ENCODE measurements at places on chromosomes 2 and 18.

DNA sequence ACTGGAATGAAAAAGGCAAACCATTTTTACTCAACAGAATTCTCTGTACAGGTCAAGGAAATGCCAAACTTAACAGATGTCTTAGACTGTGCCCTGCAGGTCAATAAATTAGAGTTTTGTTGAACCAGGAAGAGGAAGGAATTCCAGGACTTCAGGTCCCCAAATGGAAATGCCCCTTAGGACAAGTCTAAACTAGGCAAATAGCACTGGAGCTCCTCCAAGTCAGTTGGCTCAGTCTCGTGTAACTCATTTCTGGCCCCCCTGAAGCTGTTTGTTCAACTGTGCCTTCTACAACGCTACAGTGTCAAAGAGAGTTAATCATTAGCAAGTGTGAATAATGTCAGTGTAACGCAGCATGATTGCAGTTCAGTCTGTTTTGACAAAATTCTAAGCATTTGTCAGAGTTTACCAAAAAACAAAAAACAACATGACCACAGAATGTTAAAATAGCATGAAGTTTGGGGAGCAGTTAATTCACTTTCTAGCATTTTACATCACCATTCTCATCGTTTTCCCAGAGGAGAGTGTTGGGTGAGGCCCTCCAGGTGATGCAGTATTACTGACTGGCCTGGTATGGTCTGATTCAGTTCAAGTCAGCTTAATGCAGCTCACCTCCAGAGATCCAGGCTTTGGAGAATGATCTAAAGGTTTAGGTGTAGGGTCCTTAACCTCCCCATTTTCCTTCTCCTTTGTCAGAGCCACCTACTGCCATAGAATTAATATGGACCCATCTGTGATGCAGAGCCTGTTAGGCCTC lies 108.1 kb downstream of the AQP4 start:
- DNase-seq = no peak

DNA sequence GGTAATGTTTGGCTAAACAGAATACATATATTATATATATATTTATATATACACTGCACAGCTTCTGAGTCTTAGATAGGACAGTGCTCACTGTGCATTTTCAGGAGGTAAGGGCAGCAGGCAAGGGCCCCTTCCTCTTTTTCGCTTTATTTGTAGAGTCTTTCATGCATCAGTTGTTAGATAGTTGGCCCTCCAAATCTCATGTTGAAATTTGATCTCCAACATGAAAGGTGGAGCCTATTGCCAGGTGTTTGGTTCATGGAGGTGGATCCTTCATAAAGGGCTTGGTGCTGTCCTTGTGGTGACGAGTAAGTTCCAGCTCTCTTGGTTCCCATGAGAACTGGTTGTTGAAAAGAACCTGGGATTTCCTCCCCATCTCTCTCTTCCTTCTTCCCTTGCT lies 48.1 kb downstream of the TSN start:
- DNase-seq = no peak

DNA sequence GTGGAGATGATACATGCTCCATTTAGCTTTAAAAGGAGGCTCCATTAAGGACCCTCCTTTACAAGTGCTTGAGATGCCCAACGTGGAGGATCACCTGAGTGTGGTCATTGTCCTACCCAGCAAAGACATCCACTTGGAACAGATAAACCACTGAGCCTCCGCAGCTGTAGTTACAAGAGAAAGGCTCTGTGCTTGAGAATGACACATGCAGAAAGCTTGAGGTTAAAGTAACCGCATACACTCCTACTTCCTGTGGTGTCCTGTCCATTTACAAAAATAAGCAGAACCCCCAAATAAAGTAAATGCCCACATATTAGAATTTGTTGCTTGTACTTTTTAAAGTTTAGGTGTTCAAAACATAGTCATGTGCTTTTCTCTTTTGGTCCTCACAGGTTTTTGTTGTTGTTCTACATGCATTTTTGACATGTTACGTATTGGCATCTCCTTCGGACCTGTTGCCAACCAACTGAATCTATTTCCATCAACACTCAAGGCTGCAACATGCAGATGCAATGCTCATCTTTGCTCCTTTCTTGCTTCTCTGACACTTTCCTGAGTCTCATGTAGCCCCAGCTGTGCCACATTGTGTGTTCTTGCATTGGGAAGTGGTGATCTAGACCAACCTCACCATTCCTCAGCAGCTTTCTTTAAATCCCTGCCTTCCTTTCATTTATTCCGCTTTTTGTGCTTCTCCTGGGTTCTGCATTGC lies 56.0 kb downstream of the SERPINB7 start:
- DNase-seq = peak; percentile 57

DNA sequence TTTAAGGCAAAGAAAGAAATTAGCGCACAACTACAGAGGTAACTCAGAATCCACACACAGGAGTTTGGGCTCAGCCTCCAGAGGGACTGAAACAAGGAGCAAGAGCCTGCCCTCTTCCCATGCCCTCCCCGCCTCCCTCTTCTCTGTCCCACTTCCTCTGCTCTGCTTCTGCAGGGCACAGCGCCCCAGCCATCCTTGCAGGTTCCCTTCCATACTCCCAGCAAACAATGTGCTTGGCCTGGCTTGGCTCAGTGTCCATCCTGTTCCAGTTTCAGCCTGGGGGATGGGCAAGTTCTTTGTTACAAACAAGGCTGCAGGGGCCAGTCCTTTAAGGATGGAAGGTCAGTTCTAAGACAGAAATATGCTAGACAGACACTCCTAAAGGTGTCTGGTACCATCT lies 133.5 kb downstream of the CDH20 start:
- no peak for DNase-seq

GRCh38 chr2:161407597-161407996 lies 8.5 kb upstream of the TBR1 start:
- no peak for DNase-seq

GRCh38 chr2:191612496-191612895 lies 65.4 kb upstream of the NABP1 start:
- no peak for DNase-seq

DNA sequence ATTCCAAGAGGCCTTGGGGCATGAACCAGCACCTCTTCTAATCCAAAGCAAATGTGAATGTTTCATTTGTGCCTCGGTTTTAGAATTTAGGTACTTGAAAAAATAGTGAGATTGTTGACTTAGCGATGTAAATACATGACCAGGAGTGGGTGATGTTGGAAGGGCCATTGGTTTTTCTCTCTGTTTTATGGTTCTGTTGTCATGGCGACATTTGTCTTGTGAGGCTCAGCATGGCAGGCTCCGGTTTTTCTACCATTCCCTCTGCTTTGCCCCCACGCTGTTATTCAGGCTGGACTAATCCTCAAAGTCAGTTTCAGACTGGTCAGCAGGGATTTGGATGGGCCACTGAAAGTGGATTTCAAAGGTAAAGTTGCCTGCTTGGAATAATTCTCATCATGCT lies 255.4 kb downstream of the ALPK2 start:
- DNase-seq = no peak

GRCh38 chr2:115542331-115542730 lies 1099.9 kb downstream of the DPP10 start:
- no peak for DNase-seq

DNA sequence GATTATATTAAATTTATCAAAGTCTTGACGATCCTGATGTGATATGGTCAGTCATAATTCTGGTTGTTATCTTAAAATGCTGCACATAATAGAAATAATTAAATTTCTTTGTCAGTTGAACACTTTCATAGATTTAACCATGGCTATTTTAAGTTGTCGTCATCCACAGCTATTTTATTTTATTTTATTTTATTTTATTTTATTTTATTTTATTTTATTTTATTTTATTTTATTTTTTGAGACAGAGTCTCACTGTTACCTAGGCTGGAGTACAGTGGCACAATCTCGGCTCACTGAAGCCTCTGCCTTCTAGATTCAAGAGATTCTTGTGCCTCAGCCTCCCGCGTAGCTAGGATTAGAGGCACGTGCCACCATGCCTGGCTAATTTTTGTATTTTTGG lies 121.6 kb upstream of the MSH6 start:
- DNase-seq = no peak

DNA sequence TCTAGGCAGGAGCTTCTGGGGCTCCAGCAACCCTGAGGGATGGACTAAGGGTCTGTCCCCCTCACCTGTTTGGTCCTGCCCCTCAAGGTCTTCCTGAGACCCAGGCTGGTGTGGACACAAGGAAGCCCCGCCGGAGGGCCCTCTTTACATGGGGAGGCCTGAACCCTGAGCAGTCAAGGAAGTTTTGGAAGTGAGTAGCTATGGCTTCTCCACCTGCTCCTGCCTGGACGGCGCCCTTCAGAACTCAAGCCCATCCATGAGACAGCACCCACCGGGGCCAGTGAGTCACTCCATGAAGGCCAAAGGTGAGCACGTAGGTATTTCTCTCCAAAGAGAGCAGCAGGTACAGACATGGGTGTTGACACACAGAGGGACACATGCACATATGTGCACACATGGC lies 98.2 kb upstream of the CTDP1 start:
- no peak for DNase-seq

DNA sequence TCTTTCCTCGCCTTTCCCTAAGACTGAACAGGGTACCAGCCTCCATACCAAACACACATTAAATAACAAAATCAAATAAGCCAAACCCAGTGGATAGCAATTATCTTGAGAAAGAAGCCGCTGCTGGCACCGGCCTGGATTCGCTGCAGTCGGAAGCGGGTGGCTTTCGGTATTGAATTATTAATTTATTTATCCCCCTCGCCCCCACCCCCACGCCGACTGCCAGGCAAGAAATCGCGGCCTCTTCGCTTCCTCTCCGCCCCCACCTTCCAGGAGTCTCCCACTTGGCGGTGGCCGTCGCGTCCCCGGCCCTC lies 370 bp upstream of the ZNF804A start:
- DNase-seq = no peak

DNA sequence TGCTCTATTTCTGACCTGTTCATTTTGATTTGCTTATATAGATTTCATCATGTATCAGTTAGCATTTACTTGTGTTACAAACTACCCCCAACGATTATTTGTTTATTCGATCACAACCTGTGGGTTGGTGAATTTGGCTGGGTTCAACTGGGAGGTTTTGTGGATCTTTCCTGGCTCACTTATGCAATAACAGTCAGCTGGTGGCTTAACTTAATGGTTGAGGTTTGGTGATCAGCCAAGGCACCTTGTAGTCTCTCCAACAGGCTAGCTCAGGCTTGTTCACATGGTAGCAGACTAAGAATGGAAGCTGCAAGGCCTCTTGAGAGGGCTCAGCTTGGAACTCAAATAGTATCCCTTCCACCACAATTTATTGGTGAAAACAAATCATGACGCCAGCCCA lies 5.4 kb upstream of the PUM2 start:
- no peak for DNase-seq

- DNase-seq = no peak
Measured at GRCh38 chr2:67571785-67572718, 174.9 kb downstream of the ETAA1 start.

DNA sequence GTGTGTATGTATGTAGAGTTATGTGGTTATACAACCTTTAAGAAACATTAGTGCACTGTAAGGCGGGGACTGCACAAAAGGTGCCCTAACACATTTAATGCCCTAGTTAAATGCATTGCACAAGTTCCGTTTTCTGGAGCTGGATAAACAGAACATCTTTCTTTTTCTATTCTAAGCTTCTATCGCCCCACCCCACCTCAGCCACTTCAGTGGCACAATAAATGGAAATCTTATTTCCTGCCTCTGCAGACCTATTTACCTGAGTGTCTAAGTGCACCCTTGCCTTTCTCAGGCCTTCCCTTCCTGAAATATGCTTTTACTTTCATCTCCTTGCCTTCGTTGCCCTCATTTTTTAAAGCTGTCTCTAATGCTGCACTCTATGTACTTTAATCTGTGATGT lies 123.5 kb downstream of the TANC1 start:
- DNase-seq = no peak

DNA sequence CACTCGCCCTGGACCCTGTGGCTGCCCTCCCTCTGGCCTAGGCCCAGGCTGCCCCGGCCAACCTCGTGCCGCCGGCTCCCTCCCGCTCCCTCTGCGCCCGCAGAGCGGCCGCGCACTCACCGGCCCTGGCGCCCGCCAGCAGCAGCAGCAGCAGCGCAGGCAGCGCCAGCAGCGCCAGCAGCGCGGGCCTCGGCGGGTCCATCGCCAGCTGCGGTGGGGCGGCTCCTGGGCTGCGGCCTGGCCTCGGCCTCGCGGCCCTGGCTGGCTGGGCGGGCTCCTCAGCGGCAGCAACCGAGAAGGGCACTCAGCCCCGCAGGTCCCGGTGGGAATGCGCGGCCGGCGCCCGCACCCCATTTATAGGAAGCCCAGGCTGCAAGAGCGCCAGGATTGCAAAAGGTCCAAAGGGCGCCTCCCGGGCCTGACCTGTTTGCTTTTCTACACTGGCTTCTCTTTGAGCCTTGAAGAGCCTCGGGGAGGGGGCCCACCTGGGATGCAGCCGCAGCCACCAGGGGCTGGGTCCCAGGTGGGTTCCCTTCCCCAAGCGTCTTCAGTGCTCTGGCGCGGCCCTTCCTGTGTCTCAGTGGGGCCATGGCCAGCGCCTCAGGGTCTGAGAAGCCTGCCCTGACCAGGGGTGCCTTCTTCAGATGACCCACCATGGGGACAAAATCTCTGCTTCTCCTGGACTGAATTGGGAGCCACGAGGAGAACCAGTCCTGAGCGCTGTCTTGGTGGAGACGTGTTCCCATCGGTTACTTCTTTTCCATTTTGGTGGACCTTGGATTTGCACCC lies at the start of gene APOB:
Gene APOB (minus strand): TSS at position 330 of the 789 bp plus-strand sequence. CDS start 128 bp downstream, at position 202.
- no peak for DNase-seq

DNA sequence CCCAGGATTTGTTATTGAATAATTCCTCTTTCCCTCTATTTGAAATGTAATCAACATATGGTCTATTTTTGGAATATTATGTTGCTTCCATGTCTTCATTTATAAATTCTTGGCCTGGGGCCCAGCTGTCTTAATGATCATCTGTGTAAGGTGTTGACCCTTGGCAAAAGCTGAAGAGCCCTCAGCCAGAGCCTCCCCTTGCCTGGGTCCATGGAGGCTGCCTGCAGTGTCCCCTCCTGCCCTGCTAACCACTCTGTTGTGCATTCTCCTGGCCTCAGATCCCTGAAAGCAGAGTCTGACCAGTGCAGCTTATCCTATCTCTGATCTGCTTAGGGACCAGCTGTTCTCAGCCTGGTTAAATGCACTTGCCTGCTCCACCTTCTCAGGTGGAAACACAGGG lies 226.1 kb upstream of the APCDD1 start:
- DNase-seq = no peak

GRCh38 chr2:146004462-146004861 lies 1484.5 kb upstream of the ZEB2 start:
- DNase-seq = no peak

GRCh38 chr18:8707556-8708300 lies 2.4 kb downstream of the MTCL1 start:
- DNase-seq = no peak

DNA sequence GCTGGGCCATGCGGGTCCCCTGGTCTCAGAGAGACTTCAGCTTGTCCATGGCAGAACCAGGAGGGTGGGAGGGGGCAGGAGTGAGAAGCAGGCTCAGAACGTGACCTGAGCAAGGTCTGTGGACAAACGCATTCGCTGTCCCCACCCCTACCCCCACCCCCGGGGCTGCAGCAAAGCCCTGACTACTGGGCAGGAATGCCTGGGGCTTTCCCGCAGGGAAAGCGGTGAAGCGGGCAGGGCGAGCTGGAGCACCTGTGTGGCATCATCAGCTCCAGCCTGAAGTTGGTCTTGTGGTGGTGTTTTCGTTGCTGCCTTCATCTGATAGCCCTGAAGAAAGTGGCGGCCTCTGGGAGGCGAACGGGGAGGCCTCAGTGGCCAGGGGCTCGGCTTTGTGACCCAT lies 26.1 kb upstream of the ALKAL2 start:
- no peak for DNase-seq

- DNase-seq = peak; percentile 47
Measured at GRCh38 chr2:191611614-191612013, 66.3 kb upstream of the NABP1 start.

GRCh38 chr2:133438848-133439564 lies 129.3 kb downstream of the NCKAP5 start:
- no peak for DNase-seq

- DNase-seq = no peak
Measured at GRCh38 chr2:133780099-133780996, 212.1 kb upstream of the NCKAP5 start.

Measured in GM06990 (cell line).